ENCODE measurements at places on chromosomes 2 and 18.

DNA sequence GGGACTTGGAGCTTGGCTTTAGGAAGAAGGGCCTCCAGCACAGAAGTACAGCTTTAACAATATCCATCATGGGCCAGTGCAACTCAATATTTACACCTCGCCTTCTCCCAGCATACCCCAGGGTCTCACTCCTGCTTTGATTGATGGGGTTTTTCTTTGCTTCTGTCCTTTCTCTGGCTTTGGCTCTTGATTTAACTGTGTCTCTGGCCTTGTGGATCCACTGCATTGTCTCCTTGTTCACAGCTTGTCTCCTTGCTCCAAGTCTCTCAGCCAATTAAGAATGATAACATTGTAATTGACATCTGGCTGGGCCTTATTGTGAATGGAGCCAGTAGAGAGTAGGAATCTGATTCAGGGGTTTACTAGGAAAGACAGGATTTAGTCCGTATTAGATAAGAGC, 1019.5 kb downstream of the TMEM182 start:
- no peak for DNase-seq

GRCh38 chr18:44798433-44799048, 117.9 kb downstream of the SETBP1 start:
- no peak for DNase-seq

GRCh38 chr2:17536416-17536815, 4.1 kb upstream of the VSNL1 start:
- DNase-seq = no peak

DNA sequence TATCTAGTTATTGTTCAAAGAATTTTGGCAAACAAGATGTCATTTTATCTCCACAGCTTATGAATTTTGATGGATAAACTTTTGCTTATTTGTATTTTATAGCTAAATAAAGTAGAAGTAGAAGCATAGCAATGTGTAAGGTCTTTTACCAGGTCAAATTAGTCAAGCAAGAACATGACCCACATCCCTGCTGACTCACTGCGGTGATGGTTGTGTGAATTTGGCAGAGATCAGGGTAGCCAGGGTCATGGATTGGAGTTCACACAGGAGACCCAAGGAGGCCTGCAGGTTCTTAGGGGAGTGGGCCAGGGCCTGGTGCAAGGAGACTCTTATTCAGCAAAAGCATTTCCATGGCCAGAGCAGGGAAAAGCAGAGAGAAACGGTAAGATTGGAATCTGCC, 18.7 kb downstream of the SP140 start:
- no peak for DNase-seq

DNA sequence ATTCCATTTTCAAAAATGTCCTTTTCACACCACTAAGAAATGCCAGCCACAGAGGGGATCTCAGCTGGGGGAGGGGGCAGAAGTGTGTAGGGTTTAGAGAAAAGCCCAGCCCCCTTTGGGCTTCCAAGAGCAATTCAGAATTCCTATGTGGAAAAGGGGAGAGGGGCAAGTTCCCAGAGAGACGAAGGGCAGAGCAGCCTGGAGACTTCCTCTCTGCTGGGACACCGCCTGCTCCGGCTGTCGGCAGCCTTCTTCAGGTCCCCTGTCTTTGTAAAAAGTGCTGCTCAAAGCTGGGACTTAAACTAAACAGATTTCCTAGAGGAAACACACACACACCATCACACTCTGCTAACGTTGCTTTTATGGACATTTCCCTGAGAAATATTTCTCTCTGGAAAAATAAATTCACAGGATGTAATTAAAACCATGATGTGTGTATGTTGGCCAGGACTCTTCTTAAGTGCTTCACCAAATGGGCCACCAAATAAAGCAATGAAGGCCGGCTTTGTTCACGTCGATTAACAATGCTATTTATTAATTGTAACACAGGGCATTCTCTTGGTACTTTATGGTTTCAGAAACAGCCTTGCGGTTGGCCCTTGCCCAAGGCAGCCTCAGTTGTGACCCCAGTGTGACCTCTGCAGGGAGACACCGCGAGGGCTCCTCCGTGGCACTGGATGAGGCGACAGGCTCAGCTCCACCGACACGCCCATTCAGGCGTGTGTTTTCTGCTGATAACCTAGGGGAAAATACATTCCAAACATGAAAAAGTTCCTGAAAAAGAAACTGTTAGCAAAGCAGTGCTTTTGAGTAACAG, 5.6 kb upstream of the ASB1 start:
- DNase-seq = no peak

DNA sequence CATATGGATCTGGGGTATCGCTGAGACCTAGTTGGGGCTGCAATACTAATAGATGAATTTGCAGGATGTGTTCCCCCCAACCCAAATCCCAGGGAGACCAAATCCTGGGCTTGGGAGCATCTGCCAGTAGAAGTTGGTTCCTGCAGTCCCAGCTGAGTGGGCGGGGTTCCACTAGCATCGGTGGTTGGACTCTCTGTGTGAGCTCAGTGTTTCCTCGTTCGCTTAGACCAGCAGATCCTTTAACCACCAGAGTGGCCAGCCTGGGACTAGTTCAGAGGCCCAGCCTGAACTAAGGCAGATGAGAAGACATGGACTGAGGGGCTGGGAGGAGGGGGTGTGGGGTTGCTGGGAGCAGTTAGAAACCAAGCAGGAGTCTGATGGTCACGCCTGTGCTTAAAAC, 40.7 kb downstream of the PCARE start:
- no peak for DNase-seq

GRCh38 chr2:17318013-17318412, 200.2 kb downstream of the RAD51AP2 start:
- DNase-seq = no peak

DNA sequence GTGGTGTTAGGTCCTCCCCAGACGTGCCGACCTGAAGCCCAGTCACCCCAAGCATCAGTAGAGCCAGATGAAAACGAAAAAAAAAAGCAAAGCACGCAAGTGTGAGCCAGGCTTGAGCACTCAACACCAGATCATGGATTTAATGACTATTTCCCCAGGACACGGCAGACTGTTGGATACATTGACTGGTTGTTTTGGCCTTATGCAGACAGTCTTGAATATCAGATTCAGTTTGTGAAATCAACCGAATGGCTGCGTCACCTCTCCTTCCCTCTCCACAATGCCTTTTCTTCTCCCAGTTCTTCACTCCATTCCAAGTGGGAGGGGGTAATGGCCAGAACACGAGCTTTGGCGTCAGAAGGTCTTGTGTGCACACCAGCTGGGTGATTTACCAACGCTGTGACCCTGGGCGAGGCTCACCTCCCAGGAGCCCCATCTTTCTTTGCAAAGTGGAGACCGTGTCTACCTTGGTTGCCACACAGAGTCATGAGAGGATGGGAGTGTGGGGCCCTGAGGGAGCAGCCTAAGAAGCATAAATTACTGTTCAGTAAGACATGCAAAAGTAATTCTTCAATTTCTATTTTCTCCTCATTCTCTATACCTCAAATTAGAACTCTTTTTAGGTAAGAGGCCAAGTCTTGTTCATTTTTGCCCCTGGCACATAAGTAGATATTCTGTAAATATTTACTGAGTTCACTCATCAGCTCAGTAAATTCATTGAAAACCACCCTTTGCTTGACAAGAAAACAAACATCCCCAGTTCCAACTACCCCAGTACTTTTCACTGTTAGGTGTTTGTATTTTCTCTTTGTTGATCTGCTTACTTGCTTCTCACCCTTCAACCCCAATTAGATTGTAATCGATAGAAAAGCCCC, 181.1 kb upstream of the COPS8 start:
- no peak for DNase-seq

DNA sequence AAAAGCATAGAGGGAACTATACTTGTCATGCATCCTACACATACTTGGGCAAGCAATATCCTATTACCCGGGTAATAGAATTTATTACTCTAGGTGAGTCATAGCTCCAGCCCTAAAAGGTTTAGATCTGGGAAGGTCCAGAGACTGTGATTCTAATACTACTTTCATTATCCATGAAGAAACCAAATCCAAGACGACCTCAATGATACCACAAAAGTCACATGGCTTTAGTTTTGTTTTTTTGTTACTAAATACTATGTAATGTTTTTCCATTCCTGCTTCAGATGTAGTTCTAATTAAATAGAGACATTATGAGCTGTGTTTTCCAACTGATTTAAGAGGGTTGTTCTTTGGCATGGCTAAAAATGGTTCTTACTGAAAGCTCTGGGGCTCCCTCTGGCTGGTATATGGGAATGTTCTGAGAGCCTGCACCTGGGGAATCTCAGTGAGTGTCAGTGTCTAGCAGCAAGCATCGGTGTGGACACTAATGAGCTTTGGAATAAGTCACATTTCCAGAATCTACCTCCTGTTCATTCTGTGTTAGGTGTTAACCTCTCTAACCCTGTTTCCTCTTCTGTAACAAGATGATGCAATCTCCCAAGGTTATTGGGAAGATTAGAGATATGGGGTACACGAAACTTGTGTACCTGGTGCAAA, 20.5 kb upstream of the IL1RL2 start:
- DNase-seq = no peak

DNA sequence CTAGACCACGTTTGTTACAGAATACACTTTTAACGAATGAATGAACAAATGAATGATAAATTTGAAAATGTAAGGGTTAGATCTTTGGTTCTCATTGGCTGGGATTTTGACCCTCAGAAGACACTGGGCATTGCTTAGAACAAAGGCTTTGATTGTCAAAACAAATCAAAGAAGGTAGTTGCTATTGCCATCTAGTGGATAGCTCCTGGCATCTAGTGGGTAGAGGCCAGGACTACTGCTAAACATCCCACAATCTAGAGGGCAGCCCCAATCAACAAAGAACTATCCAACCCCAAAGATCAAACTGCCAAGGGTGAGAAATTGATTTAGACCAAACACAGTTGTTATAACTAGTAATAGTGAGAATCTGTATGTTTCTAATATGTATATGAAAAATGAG, 552.3 kb downstream of the KCNJ3 start:
- DNase-seq = no peak

- DNase-seq = no peak
Measured at GRCh38 chr2:181140414-181140813, 160.0 kb downstream of the UBE2E3 start.

DNA sequence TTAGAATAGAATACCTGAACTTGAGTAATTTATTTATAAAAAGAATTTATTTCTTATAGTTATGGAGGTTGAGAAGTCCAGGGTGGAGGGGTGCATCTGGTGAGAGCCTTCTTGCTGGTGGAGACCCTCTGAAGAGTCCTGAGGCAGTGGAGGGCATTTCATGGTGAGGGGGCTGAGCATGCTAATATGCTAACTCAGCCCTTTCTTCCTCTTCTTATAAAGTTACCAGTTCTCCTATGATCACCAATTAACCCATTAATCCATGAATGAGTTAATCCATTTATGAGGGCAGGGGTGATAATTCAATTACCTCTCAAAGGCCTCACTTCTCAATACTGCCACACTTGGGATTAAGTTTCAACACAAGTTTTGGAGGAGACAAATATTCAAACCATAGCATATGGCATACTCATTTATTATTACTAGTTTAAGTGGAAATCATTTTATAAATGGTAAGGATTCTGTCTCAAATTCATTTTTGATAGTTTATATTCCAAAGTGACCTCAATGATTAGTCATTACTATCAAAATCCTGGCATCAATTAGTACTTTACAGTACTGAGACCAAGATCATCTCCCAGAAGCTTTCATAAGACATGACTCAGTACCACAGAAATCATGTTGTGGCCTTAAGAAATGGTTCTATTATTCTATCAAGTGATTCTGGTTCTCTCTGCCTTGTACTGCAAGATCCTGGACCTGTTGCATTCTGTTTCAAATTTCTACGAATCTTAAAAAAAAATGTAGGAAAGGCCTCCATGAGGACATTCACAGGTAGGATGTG, 5.5 kb downstream of the ZNF396 start:
- no peak for DNase-seq

- no peak for DNase-seq
Measured at GRCh38 chr2:8574196-8575037, 107.4 kb upstream of the ID2 start.

DNA sequence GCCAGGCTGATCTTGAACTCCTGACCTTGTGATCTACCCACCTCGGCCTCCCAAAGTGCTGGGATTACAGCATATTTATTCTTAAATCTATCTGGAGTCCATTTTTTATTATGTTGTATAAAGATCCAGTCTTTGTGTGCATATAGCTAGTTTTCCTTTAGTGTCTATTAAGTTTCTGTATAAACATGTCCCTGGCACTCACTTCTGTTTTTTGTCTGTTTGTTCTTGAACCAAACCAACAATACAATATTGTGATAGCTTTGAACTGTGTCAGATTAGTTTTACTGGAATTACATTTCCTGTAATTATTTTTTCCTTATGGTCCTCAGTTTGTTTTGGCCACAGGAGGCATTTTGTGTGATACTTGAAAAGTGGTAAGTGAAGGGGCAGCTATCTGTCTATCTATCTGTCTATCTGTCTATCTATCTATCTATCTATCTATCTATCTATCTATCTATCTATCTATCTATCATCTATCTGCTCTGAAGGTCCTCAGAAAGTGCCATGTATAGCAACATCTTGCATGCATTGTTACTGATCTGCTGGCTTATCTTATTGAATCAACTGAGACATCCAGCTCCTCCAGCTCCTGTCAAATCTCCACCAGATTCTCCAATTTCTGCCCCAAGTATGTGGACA, 70.9 kb upstream of the ACVR1 start:
- no peak for DNase-seq

DNA sequence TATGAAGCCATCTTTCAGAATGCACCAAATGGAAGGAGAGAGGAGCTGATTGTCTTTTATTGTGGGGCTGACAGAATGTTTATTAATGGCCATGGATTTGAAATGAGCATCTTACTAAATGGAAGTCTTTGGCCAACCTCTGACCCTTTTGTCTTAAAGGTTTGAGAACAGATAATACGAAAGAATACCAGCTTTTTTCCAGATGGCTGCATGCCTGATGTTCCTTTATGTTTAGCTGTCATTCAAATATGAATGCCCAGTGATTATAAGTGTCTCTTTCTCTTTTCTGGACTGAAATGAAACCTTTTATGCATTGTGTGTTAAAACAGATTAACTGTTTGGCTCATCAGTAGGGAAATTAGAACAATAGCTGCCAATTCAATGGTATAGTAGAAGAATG, 46.0 kb downstream of the PARD3B start:
- DNase-seq = no peak

DNA sequence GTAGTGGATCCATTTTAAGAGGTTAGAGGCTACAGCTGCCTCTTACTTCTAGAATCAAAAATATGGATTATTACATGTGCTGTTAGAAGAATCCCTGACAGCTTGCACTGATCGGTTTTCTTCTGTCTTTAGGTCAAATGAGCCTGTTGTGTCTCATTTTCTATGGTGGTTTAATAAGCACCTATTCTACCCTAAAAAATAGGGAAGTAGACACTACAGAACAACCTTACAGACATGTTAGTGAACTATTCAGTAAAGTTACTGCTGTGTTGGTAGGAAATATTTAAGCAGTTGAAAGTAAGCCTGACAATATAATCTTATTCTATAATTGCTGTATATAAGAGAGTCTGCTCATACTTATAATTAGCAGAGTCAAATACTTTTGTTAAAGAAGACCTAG, 168.5 kb upstream of the NOSTRIN start:
- DNase-seq = no peak

GRCh38 chr2:135773319-135773718, 31.7 kb downstream of the UBXN4 start:
- no peak for DNase-seq
